ENCODE measurements at places on chromosomes 2 and 18.

DNA sequence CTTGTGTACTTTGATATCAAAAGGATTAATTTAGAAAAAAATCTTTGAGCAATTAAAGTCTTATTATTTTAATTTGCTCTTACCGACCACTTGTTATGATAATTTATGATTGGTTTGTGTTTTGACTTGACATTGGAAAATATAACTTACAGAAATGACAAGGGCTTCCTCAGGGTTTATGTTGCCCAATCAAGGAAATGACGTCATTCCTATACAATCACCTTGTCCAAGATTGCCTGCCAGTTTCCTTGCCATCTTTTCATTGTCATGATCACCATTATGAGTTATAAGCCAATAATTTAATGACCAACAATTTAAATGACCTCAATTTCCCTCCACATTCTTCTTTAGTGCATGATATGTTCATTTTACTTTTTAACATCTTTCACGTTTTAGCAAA lies 351.8 kb upstream of the TMEFF2 start:
- DNase-seq = no peak

DNA sequence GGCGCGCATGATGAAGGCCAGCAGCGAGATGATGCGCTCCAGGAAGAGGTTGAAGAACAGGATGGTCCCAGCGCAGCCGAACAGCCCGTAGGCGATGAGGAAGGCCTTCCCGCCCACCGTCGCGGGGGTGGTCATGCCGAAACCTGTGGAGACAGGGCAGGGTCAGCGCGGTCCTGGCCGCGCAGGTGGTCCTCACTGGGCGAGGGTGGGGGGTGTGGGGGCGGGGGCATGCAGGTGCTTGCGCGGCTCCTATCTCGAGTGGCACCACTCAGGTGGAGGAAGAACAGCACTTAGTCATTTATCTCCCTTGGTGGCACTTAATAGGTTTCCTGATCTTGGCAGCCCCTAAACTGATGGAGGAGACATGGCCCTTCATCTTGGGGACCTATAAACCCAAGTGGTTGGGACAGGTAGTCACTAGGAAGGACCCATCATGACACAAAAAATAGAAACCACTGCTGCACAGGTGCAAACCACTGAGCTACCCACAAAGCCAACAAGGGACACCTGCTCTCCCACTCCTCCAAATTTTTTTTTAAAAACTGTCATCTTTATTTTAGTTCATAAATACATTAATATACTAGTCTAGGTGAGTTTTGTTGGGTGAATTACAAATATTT lies 118.8 kb downstream of the MSH2 start:
- DNase-seq = no peak

- no peak for DNase-seq
Observed at GRCh38 chr2:199336546-199336945, 121.2 kb downstream of the SATB2 start.

- DNase-seq = no peak
Observed at GRCh38 chr18:32355896-32356295, 114.8 kb downstream of the GAREM1 start.

DNA sequence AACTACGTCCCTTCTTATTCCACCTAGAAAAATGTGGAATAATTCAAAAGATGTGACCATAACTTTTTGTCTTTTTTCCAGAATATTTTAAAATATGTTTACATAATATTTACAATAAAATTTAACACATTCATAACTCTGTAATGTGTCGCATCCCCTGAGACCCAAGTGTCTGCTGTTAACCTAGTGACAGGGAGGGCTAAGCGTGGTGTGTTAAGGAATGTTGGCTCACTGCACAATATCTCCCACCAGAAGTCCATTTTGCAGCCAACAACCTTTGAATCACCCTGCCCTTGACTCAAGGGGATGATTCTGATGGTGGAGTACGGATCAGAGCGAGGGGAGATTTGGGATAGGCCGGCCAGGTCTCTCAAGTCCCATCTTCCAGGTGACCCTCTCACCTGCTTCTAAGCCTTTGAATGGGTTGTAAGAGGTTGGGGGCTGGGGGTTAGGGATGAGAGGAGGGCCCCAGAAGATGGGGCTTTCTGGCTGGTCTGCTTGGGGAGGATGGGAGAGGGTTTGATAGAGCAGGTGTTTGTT lies 43.3 kb downstream of the SERTAD2 start:
- DNase-seq = no peak

- no peak for DNase-seq
Observed at GRCh38 chr2:36444216-36444936, 88.8 kb downstream of the CRIM1 start.

- no peak for DNase-seq
Observed at GRCh38 chr18:79440316-79441110, 44.8 kb downstream of the NFATC1 start.

DNA sequence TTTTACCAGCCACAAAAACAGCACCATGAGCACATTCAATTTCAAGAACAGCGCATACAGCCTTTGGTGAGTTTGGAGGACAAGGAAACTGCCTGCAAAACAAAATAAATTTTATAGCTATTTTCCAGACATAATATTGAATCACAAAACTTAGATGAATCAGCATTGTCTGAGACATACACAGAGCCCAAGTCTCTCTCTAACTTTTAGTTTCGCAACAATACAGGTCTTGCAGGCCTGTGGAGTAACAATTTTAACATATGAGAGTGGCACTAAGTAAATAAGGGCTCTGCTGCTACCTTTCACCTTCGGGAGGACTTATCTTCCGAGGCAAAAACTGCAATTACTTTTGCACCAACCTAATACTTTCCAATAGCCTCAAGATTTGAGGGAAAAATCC lies 56.1 kb upstream of the PEX13 start:
- no peak for DNase-seq

DNA sequence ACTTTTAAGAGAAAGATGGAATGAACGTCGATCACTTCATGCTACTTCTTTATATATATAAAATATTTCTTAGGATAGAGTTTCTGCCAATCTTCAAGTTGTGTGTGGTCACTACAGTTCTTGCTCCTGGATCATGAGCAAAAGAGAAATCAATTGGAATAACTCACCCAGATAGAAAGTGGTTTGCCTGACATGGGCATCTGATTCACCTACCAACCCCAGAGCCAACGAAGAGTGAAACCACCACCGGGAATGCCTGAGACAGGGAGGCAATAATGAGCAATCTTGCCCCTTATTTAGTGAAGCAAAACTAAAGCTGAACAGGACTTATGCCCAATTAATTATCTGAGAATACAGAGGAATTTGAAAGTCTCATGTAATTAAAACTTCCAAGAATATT lies 250.2 kb upstream of the REG3G start:
- no peak for DNase-seq

- no peak for DNase-seq
Observed at GRCh38 chr2:3266925-3267867, 110.4 kb downstream of the EIPR1 start.

DNA sequence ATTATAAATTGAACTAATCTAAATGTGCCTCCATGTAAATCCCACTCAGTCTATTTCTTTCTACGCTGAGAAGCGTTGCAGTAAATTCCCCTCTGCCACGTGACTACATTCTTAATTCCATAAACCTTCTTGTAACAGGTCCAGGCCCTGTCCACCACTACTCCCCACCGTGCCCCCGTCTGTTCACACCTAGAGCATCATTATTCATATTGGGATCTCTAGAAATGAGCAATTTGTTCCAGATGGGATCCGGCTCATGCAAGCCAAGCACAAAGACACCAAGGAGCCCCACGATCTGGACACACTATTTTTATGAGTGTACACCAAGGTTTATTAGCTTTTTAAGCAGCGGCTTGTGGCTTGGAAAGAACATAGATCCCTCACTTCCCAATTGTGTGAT lies 38.2 kb downstream of the BOLA3 start:
- no peak for DNase-seq

DNA sequence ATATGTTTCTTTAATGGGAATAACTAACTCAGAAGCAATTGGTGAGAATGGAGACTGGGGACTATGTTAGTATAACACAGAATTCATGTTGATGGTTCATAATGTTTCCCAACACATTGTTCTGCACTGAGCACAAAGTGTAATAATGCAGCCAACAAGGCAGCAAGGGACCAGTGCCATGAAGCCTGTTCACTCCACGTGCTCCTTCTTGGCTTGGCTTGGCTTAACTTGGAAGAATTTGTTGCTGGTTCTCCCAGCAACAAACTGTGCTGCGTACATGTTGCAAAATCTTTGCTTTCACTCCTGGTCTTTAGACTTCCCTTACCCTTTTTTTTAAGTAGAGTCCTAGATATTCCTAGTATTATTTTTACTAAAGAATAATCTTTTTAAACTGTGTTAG lies 129.7 kb downstream of the MAP3K20 start:
- no peak for DNase-seq

DNA sequence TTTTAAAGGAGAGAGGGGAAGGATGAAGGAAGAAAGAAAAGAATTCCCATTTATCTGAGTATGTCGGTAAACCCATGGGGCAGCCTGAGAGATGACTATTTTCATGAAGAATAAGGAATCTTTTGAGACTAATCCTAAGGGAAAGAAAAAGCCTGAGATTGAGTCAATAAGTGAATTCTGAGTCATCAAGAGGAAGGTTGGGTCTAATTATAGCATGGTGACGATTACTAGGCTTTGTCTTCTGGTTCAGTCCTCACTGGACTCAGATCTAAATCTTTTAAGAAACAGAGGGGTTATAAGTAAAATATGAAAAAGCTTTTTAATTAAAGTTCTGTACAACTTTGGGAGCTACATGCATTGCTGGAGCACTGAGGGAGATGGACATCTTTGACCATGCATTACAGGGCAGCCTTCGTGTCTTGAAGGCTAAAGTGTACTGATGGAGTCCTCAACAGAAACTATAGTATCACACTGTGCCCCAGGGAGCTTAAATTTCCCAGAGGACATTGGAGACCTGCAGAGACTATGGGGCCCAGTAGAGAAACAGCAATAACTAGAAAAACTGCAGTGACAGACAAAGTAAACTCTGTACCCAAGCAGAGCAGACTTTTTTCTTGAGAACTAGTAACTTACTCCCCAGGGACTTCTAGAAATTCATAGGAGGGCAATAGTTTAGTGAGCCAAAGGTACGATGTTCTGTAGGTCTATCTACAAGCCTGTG lies 260.9 kb downstream of the RAD51AP2 start:
- no peak for DNase-seq

DNA sequence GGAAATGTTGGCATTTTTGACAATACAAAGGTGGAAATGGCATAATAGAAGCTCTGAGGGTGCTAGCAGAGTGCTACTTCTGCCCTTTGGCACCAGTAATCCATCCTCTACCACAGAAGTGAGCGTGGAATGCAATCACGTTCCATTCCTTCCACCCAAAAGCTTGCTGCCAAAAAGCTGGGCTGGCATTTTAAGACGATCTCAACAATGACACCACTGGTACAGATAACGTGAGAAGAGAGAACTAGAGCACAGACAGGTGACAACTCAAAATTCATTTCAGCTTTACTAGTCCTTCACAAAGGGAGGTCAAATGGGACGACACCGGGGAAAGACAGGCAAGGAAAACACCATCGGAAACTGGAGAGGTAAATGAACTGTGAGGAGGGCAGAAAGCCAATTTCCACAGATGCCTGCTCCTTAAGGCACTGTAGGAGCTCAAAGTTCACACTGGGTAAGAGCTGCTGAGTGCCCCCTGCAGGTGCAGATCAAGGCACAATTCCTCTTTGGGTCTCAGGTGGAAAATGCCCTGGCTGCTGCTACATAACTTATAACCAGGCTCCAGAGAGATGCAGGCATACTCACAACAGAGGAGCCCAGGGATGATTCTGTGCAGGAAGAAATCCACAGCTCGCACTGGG lies 50.7 kb upstream of the RNU4ATAC start:
- no peak for DNase-seq

GRCh38 chr2:62321380-62322289 lies 125.7 kb downstream of the B3GNT2 start:
- no peak for DNase-seq

- DNase-seq = no peak
Observed at GRCh38 chr2:237236188-237236587, 150.5 kb downstream of the COPS8 start.

DNA sequence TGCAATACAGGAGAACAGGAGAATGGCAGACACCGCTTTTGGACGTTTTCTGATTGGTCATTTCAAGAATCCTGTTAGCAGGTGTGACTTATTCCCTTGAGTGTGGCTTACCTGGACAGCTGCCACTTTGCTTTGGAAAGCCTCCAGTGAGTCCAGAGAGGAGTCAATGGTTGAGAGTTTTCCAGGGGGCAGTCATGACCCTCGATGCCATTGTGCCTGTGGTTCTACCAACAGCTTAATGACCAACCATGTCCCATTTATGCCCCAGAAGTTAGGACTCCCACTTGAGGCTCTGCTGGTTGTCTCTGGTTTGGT lies 12.4 kb downstream of the IGFBP2 start:
- no peak for DNase-seq

- no peak for DNase-seq
Observed at GRCh38 chr2:36128359-36128758, 227.2 kb upstream of the CRIM1 start.

DNA sequence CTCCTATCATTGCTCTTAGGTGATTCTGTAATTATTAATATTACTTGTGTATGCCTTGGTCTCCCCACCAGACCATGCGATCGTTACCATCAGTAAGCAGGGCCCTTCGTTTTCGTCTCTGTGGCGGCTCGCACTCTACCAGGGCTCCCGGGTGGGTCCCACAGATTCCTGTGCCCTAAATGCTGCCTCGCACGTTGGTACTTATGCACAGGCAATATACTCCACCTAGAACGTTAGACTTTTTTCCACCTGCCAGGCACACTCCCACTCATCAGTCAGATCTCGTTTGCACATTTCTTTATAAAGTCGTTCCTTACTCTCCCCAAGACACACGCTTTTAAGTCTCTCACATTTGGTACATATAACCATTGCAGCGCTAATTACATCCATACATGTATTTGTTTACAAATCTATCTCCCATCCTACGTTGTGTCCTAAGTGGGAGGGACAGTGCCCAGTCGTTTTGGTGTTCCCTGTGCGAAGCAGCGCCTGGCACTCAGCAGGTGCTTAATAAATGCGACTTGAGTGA lies 901 bp downstream of the FEZ2 start:
- no peak for DNase-seq

Data from CD4-positive, alpha-beta T cell treated with Interleukin-4 for 4 hours (primary cell).